Omental fat pad (tissue), 4 donors: ENCODE measurements at places on chromosomes 12 and 14. TPM values are rescaled to one million over a fixed set of nuclear protein-coding genes. Genes with fewer than 3 reads are reported as not detected.

DNA sequence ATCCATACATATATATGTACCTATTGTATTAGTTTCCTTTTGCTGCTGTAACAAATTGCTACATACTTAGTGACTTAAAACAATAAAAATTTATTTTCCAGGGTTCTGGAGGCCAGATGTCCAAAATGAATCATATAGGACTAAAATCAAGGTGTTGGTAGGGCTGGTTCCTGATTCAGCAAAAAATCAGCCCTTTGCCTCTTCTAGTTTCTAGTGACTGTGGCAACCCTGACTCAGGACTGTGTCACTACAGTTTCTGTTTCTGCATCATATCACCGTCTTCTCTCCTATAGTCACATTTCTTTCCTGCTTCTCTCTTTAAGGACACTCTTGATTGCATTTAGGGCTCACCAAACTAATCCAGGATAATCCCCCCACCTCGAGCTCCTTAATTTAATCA lies 386.3 kb upstream of the TBX3 start:
- no peak for DNase-seq

DNA sequence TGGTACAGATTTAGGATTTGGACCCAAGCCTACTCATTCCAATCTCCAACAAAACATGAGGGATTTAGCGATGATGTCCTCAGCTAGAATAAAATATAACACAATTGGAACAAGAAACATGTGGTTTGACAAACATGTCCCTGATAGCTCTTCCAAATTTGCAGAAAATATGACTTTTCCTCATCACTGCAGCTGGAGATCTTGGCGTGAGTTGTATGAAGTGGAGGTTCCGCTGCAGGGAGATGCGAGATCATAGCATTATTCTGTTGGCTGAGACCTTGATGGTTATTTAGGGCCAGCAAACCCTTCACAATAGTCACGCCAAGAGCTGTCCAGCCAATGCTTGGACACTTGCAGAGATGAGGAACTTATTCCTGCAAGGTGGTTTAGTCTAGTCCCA lies 413.4 kb upstream of the TBX3 start:
- no peak for DNase-seq

ITGB7 gene
- 1.6 TPM for total RNA-seq

DNA sequence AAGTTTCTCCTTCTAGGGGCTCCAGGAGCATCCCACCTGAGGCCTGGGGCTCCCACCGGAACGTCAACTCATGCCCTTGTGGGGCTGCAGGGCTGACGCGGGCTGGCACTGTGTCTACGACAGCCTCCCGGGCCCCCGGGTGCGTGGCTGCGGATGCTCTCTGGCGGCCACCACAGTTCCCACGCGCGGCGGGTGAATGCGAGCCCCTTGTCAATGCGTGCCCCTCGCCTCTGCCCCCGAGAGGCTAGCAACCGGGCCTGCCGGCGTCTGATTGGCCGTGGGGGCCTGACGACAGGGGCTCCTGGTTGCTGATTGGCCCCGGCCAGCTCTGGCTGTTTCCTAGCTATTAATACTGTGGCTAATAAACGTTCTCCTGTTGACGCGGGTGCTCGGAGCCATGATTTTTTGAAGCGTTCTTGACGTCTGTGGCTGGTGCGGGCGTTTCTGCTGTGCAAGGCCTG lies 1.8 kb upstream of the MEG3 start:
- no peak for DNase-seq

APOF gene
- not detected for total RNA-seq

ART4 gene
- 1.9 TPM for total RNA-seq

HCAR1 gene
- 17.3 TPM for total RNA-seq

ESPL1 gene
- 0.93 TPM for total RNA-seq

DNA sequence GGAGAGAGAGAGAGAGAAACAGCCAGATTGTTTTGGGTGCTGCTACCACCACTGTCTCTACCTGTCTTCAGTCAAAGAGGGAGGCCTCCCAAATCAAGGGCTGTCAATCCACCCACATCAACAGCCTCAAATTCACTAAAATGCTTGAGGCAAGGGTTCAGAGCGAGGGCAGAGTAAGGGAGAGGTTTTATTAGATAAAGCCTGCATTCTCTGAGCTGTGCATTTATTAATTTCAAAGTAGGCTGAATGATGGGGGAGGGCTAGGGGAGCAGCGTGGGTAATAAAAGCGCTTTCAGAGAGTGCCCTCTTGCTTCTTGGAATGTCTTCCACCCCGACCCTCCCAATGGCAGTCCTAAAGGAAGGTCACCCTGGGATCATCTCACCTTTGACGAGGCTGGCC lies 636.5 kb upstream of the TBX3 start:
- DNase-seq, result no peak

DNA sequence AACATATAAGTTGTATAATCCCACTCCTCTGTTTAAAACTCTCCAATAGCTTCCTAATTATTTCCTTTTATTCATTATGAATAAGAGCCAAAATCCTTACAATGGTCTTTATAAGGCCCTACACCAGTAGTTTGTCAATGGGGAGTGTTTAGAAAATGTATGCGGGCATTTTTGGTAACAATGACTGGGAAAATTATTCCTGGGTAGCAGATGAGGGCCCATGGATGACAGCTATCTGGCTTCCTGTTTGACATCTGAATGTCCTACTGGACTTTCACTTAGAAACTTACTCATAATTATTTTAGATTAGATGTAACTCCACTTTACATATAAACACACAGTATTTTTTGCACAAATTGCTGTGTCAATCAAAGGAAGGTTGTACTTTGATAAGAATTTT lies 101.2 kb downstream of the PAPLN start:
- no peak for DNase-seq

DNA sequence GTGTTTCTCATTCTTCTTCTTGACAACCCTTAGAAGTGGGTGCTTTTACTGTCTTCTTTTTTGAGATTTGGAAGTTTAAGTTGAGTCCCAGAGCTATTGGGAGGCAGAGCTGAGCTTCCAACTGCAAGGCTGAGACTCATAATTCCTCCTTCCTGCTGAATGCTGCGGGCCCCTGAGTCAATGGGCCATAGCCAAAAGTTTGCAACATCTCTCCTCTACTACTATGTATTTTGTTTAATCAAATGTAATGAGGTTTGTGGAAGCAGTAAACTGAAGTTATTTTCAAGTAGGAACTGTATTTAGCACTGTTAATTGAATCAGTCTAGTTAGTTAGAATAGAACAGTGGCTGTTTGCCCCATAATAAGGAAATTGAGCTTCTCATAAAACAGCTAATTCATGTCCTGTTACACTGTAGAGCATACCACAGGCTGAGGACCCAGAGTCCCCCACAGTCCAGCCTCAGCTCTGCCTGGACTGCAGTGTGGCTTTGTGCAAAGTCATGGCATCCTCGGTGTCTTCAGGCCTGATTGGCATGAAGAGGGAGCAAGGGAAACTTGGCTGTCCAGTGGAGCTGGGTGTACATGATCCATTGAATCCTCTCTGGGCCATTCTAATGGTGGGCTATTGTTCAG lies 631.7 kb downstream of the VRK1 start:
- DNase-seq, result no peak
